Heart right ventricle (tissue), 16 donors: ENCODE measurements at places on chromosomes 7 and 10. TPM values are rescaled to one million over a fixed set of nuclear protein-coding genes. Genes with fewer than 3 reads are reported as not detected.

- H3K4me3 ChIP-seq, result no peak overlapping the region
- H3K27me3 ChIP-seq, result no peaks in the 10 kb centered on the region
- no peak overlapping the region for H3K27ac ChIP-seq
- H3K4me1 ChIP-seq, result no peaks in the 10 kb centered on the region
- no peak for DNase-seq
These were observed 108.9 kb upstream of the CCZ1B start for GRCh38 chr7:6934981-6935380.

DNA sequence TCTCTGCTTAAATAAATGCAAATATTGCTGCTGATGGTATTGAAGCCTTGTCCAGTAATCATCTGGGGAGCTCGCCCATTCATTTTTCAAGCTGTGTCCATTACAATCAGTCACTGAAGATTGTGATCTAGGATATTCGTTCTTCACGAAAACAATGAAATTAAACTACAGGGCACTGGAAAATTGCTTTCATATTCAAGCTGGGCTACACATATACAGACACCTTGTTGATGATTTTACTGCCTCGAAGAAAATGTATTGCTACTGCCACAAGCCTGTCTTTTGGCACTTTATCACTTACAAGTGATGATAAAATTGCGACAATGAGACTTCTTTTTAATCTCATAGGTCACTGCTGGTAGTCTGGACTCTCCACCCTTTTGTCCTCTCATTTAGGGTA lies 100.0 kb upstream of the MINDY3 start:
- H3K4me3 ChIP-seq, result no peak overlapping the region
- DNase-seq, result no peak
- no peaks in the 10 kb centered on the region for H3K4me1 ChIP-seq
- H3K36me3 ChIP-seq, result no peaks in the 10 kb centered on the region
- no peak overlapping the region for H3K27ac ChIP-seq
- no peaks in the 10 kb centered on the region for H3K27me3 ChIP-seq

Gene CPA4
- not detected for total RNA-seq

GRCh38 chr10:127216274-127216673 lies 19.9 kb upstream of the INSYN2A start:
- H3K4me1 ChIP-seq, result no peaks in the 10 kb centered on the region
- DNase-seq, result no peak
- H3K27me3 ChIP-seq, result no peaks in the 10 kb centered on the region
- no peak overlapping the region for H3K4me3 ChIP-seq
- H3K27ac ChIP-seq, result no peak overlapping the region

Gene ITGB1
- total RNA-seq, result 506 TPM

GRCh38 chr7:17640730-17641377 lies 299.4 kb downstream of the SNX13 start:
- H3K4me1 ChIP-seq, result peaks cover 5% of the 10 kb centered on the region
- no peaks in the 10 kb centered on the region for H3K27me3 ChIP-seq
- H3K4me3 ChIP-seq, result no peak overlapping the region
- DNase-seq, result peak; percentile 41

GRCh38 chr10:7526017-7526400 lies 115.2 kb upstream of the SFMBT2 start:
- DNase-seq, result no peak
- peaks cover 11% of the 10 kb centered on the region for H3K27me3 ChIP-seq
- H3K36me3 ChIP-seq, result no peaks in the 10 kb centered on the region
- no peak overlapping the region for H3K4me3 ChIP-seq

DNA sequence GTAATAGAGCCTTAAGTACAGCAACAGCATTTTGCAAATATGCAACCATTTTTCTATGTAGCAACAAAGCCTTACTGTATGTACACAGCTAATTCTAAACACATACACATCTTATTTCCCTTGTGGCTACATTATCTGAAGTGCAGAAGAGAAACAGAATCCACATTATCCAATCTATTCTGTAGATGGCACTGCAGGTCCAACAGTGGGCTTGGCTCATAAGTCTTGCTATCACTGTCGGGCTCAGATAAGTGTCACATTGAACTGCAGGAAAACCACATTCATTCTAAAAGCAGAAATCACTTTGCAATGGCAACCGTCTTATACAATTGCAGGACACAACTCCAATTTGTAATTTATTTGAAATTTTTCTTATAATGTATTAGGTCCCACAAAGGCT lies 109.8 kb upstream of the NOBOX start:
- no peak overlapping the region for H3K27ac ChIP-seq
- DNase-seq, result no peak
- H3K36me3 ChIP-seq, result no peaks in the 10 kb centered on the region
- no peaks in the 10 kb centered on the region for H3K27me3 ChIP-seq
- H3K4me3 ChIP-seq, result no peak overlapping the region

GRCh38 chr10:113151190-113151666 lies 201.2 kb downstream of the TCF7L2 start:
- no peak for DNase-seq
- H3K27me3 ChIP-seq, result no peaks in the 10 kb centered on the region

Gene AKR1C4
- total RNA-seq, result not detected

DNA sequence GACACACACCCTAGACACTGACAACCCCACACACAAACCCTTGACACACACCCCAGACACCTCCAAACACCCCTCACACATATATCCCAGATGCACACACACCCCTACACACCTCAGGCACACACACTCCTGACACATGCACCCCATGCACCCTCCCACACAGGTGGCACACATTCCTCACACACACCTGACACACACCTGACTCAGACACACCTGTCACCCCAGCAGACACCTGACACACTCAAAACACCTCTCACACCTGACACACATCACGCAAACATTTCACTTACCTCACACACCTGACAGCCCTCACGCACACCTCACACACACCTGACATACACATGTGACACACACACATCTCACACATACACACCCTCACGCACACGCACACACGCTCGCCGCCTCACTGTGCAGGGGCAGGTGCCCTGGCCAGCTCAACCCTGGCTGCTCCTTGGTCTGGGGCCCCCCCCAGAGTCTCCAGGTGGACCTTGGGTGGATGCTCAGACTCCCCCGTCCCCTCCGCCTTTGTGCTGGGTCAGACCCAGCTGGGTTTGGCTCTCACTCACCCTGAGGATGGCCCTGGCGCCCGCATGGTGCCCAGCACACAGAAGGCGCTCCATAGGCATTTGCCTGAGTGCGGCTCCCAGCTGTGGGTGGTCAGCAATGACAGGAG lies 3.1 kb upstream of the CALY start:
- no peak for DNase-seq
- H3K4me3 ChIP-seq, result no peak overlapping the region
- H3K4me1 ChIP-seq, result peaks cover 18% of the 10 kb centered on the region

Gene KCP
- total RNA-seq, result 0.28 TPM

- H3K36me3 ChIP-seq, result no peaks in the 10 kb centered on the region
- H3K4me3 ChIP-seq, result no peak overlapping the region
- no peaks in the 10 kb centered on the region for H3K27me3 ChIP-seq
These were observed 215.8 kb downstream of the SKAP2 start for GRCh38 chr7:26648554-26648953.

DNA sequence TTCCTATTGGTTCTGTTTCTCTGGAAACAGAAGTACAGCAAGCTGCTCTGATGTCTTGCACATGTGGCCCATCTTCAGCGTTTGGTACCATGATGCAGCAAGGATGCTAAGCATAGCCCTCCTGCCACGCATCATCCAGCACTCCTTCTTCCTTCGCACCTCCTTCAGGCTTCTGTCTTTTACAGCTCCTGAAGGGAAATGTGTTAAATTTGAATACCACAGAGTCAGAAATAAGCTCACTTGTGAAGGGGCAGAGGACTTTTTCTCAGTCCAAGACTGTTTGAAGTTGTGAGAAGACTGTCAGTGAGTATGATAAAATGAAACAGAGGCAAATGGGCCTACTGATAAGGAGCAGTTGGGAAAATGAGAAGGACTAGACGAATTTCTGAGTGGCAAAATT lies 20.7 kb downstream of the TSPAN13 start:
- no peak for DNase-seq
- no peak overlapping the region for H3K27ac ChIP-seq
- H3K4me1 ChIP-seq, result no peaks in the 10 kb centered on the region
- H3K4me3 ChIP-seq, result no peak overlapping the region
- H3K27me3 ChIP-seq, result no peaks in the 10 kb centered on the region

Gene RBP3
- total RNA-seq, result not detected

DNA sequence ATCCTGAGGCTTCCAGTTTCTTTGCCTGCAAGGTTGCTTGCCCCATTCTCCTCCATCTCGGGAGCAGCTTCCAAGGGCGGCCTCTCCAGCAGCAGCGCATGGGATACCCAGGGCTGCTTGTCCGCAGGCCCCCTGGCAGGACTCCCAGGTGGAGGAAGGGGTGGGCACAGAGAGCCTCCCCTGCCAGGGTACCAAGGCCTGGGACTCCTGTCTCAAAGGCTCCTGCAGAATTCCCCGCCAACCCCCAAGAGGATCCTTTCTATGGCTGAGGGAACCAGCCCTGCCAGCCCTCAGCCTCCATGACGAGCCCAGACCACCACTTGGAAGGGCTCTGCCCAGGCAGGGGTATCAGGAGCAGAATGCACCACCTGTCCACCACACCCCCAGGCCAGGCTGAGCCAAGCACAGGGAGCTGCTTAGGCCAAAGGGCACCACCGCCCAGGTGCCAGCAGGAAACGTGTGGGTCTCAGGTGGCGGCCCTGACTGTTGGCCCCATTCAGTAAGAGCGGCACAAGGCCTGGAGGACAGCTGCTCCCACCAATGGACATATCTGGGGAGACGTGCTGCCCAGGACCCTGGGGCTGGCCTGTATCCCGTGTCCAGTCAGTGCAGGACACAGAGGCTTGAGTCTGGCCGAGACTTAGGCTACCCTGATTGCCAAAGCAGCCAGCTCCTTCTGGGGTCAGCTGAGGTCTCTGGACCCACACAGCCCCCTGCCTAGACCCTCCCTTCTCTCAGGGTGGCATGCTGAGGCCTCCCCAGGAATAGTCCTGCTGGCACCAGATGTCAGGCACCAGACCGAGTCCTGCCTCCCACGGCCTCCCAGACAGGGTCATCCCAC lies 33.8 kb upstream of the INPP5A start:
- H3K4me3 ChIP-seq, result no peak overlapping the region
- no peak for DNase-seq

DNA sequence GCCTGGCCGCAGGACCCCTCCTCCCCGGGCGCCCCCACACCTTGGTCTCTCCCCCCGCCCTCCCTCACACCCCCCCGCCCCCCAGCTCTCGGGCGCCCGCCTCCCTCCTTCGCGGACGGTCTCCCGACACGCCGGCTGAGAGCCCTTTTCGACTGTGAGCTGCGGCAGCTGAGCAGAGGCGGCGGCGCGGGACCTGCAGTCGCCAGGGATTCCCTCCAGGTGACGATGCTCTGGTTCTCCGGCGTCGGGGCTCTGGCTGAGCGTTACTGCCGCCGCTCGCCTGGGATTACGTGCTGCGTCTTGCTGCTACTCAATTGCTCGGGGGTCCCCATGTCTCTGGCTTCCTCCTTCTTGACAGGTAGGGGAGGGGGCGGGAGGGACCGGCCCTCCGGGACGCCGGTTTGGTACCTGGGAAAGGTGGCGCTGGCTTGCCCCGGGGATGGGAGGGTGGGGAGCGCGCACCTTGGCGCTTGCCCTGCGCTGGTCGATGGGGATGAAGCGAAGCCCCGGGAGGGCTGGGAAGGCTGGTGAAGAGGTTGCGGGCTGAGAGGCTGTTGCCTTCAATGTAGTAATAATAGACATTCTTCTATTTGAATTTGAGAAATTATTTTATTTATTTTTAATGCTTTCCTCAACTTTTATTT lies at the start of gene BMPER:
TSS of gene BMPER (plus strand) at position 151 of the 644 bp plus-strand sequence. CDS start at position 226, 75 bp downstream.
- H3K4me1 ChIP-seq, result peaks cover 8% of the 10 kb centered on the region
- H3K27me3 ChIP-seq, result peaks cover 46% of the 10 kb centered on the region
- peak within 1 kb of the TSS; percentile 69 for H3K4me3 ChIP-seq
- H3K36me3 ChIP-seq, result no peaks in the 10 kb centered on the region
- DNase-seq, result peak; percentile 28
- H3K27ac ChIP-seq, result no peak within 1 kb of the TSS

- no peak for DNase-seq
- H3K27ac ChIP-seq, result no peak overlapping the region
- no peaks in the 10 kb centered on the region for H3K4me1 ChIP-seq
- no peaks in the 10 kb centered on the region for H3K36me3 ChIP-seq
- no peak overlapping the region for H3K4me3 ChIP-seq
- no peaks in the 10 kb centered on the region for H3K27me3 ChIP-seq
These were observed 126.1 kb downstream of the AOAH start for GRCh38 chr7:36598054-36598674.

Gene RET
- total RNA-seq, result 1.4 TPM

Gene TRPV5
- not detected for total RNA-seq

DNA sequence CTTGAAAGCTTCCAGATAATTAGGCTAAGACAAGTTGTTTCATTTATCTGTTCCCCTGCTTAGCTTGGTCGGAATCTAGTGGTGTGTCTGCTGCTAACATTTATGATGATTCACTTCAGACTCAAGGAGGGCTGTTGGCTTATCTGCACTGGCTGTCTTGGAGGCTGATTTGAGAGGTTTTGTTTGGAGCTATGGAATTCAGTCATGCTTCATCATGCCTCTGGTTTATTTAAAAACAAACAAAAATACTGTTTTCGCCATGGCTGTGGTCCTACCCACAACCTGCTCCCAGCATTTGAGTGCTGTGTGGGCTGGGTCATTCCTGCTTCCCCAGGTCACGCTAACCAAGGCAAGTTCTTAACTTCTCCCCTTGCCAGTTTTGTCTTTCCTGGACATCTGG lies 11.7 kb upstream of the ARPC1B start:
- H3K4me1 ChIP-seq, result no peaks in the 10 kb centered on the region
- DNase-seq, result no peak
- no peak overlapping the region for H3K27ac ChIP-seq
- H3K36me3 ChIP-seq, result peaks cover 100% of the 10 kb centered on the region
- H3K27me3 ChIP-seq, result no peaks in the 10 kb centered on the region
- H3K4me3 ChIP-seq, result no peak overlapping the region

GRCh38 chr7:102253066-102253972 lies 33.3 kb upstream of the SH2B2 start:
- no peak overlapping the region for H3K27ac ChIP-seq
- H3K4me1 ChIP-seq, result no peaks in the 10 kb centered on the region
- no peaks in the 10 kb centered on the region for H3K36me3 ChIP-seq
- no peak for DNase-seq
- no peak overlapping the region for H3K4me3 ChIP-seq
- H3K27me3 ChIP-seq, result no peaks in the 10 kb centered on the region

Gene OR6B1
- total RNA-seq, result not detected

- no peak overlapping the region for H3K4me3 ChIP-seq
- H3K4me1 ChIP-seq, result no peaks in the 10 kb centered on the region
These were observed 22.7 kb downstream of the FAM133B start for GRCh38 chr7:92567460-92567859.

Gene CDH23
- total RNA-seq, result 4.5 TPM
